ENCODE measurements at places on chromosomes 4 and X.

- no peak for DNase-seq
These were observed 90.3 kb upstream of the FRG1 start for GRCh38 chr4:189850239-189850856.

DNA sequence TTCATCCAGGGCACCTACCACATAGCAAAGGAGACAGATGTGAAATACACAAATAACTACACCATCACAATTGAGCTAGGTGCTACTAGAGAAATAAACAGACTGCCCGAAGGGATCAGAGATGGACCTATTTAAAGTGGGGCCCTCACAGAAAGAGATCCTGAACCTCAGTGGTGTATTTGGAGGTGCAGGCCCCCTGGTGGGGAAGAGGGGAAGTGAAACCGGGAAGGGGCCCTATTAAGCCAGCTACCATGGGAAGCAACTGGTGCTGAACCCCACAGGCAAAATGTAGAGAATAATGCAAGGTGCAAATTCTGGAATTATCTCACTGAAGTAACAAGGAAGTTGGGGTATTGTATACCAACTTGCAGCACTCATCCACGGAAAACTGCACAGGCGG is 78.6 kb upstream of the FAM9A start:
- peak; percentile 3 for DNase-seq

DNA sequence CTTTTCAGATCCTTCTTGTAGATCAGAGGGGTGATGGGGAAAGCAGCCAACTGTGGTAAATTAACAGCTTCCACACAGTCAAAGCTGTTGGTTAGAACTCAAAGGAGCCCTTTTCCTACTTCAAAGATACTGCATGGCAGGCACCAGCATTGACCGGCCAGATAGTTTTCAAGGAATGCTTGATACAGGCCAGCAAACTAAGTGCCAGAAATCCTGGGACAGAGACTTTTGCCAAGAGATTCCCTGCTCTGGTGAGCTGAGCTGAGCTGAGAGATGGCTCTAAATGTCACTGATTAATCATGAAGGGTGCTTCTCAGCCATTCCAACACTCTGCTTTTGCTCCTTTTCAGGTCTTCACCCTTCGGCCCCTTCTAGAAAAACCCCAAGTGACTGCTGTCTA is 131.6 kb upstream of the MED14 start:
- no peak for DNase-seq

- DNase-seq, result no peak
These were observed 28.1 kb upstream of the GPC3 start for GRCh38 chrX:134013524-134013923.

DNA sequence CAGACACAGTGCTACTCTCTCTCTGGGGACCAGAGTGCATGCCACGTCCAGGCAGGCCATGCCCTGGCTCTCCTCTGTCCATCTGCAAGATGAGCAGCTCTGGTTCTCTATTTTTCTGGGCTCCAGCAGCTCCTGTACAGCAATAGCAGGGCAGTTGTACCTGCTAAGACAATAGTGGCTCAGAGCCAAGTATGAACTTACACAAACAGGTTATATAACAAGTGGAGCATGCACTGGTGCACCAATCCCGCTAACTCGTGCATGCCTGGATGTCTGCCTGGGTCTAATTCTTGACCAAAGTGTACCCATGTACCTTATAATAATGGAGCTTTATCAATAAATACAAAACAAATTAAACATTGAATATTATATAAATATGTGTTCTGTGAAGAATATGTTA is 392.3 kb downstream of the CENPC start:
- no peak for DNase-seq

GRCh38 chr4:76729980-76730379 is 168.0 kb downstream of the SOWAHB start:
- DNase-seq, result no peak

DNA sequence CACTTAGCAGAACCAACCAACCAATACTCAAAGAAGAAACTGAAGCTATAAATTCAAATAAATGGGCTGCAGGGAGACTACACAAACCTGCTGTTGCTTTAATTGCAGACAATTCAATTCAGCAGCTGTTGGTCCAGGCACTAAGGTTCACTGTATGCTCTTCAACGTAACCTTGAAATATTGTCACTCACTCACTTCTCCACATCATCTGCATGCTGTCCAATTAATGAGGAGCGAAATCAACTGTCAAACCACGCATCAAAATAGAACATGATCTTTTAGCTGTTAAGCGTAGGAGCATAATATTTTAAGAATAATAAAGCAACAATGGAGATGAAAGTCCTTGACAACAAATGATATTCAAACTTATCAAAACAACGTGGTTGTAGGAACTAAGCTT is 17.0 kb downstream of the ENOX2 start:
- no peak for DNase-seq

- DNase-seq, result no peak
These were observed 90.9 kb upstream of the SRD5A3 start for GRCh38 chr4:55255179-55255578.

GRCh38 chr4:145734576-145735346 is 54.8 kb downstream of the C4orf51 start:
- DNase-seq, result no peak
